ENCODE measurements at places on chromosomes 3 and 15. TPM values are rescaled to one million over a fixed set of nuclear protein-coding genes. Genes with fewer than 3 reads are reported as not detected.

DNA sequence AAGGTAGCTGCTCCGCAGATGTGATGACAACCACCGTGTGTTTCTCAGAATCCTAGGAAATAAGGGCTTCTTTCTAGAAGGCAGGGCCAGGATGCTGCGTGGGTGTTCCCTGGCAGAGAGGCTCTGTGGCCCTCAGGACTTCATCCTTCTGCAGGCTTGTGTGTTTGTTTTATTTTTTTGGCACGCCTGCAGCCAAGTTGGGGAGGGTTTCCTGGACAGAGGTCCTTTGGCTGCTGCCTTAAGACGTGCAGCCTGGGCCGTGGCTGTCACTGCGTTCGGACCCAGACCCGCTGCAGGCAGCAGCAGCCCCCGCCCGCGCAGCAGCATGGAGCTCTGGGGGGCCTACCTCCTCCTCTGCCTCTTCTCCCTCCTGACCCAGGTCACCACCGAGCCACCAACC lies at the start of gene CLEC3B:
Gene CLEC3B (plus strand): TSS at position 266 of the 400 bp plus-strand sequence. CDS start 60 bp downstream, at position 326.
- DNase-seq, result peak; percentile 29

DNA sequence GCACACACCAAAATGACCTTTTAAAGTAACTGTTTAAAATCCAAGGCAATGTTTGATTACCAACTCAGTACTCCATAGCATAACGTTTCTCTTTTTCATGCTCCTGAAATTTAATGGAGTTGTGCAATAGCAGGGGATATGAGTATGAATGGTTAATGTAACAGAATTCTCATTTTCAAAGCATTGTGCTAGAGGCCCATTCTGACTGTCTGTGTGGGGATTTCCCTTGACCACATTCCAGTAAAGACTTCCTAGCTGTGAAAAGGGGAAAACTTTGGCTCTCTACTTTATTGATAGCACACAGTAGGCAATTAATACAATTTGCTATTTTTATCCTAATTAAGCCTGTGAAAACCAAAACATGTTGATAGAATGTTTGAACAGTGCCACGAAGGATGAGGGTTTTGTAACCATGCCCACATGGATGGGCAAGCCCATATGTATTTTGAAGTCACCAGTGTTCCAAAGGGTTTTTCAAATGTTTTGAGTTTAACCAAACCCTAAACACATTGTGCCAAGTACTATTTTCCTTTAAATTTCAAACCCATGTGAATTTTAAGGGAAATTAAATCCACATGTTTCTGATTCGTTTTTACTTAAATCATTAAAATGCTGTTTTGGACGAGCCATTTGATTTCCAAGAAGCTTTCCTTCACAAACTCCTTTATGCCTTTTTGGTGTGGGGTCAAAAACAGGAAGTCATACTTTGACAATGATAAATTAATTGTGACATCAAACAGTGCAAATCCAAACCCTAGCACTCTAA lies 261.2 kb downstream of the SHOX2 start:
- no peak for DNase-seq

DNA sequence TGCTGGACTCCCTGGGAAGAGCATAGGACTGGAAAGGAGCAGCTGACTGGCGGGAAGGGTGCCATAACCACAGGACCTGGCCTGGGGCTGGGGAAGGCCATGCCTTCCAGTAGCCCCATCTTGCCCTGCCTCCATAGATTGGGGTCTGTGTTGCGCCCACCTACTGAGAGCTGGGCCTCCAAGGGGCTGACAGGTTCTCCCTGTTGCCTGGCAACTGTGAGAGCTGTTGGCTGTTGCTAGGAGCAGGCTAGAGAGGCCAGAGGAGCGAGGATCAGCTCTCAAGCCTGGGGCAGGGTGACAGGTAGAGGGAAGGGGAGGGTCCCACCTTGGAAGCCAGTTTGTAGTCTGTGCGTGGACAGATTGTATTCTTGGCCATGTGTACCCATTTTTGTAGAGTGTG lies 2.8 kb upstream of the GNAI2 start:
- DNase-seq, result no peak

- DNase-seq, result peak; percentile 79
These were observed 86.6 kb downstream of the LINGO1 start for GRCh38 chr15:77546050-77546501.

- DNase-seq, result no peak
These were observed 389.1 kb upstream of the PROK2 start for GRCh38 chr3:72174040-72174439.

DNA sequence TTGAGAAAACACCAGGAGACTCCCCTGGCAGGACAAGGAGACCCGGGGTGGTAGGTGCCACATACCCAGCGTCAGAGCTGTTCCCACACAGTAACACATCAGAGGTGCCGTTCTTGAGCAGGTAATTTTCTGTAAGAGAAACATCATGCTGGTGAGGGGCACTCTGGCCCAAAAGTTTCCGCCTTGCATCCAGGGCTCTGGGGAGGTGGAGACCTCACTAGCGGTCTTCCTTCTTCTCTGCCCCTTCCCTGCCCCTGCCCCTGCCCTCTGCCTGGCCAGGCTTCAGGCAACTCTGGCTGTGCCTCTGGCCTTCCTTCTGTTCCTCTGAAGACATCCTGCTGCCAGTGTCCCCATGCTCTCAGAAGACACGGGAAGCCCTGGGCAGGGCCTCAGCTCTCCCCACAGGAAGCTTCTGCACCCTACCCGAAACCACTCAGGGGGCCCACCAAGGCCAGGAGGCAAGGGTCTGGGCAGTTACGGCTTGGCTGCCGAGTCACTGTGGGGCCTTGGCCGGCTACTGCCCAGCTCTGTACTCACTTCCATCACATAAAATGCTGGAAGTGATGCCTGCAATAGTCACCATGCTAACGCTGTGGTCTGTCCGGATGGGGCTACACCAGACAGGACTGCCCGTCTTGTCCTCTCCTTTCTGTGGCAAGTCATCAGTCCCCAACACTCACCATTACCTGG lies 41.3 kb downstream of the SCN5A start:
- DNase-seq, result no peak

The PLS1 gene
- 20.1 TPM for total RNA-seq

DNA sequence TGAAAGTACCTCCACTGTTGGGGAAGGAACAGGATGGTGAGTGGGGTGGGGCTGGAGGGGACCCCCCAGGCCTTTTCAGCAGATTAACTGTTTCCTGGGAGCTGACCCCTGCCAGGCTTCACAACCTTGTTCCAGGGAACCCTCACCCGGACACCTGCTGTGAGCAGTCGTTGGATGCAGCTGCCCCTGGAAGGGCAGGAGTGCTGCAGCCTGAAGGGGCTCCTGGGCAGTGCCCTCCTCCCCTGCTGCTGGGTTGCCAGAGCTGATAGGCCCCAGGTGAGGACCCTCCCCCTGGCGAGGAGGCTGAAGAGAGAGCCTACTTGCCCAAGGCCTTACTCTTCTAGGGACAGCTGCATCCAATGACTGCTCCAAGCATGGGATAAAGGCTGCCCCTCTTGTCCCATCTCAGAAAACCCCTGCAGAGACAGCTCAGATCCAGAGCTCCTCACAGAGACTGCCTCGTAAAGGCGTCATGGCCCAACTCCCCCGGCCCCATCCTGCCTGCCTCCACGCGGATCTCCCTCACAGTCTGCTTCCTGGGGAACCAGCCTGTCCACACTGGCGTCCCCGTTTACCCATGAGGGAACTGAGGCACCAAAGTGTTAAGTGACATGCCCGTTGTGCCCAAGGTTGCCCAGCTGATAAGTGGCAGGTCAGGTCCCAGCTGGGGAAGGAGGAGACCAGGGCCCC lies 193.4 kb upstream of the LINGO1 start:
- DNase-seq, result no peak

The CHL1 gene
- not detected for total RNA-seq

The NR1I2 gene
- total RNA-seq, result 0.04 TPM

The FBN1 gene
- total RNA-seq, result 7.4 TPM

- no peak for DNase-seq
These were observed 9.8 kb upstream of the VPS8 start for GRCh38 chr3:184802150-184802549.

DNA sequence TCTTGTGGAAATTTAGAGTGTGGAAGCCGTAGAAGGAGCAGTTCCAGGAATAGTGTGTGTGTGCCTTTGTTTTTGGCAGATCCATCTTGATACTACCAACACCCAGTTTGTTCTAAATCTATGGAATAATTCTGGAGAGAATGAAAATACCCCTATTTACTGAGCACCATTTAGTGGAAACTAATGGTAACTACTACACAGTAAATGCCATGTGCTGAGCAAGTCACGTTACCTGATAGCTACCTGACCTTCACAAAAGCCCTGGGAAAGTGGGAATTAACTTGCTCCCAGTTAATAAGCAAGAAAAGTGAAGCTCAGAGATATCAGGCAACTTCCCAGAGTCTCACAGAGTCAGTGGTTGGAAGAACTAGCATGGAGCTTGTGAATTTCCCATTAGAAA lies 137.7 kb downstream of the ARPP21 start:
- DNase-seq, result no peak

GRCh38 chr3:123340336-123340735 lies 108.6 kb downstream of the ADCY5 start:
- DNase-seq, result no peak

The CRABP1 gene
- total RNA-seq, result not detected

The SPATA12 gene
- 0.47 TPM for total RNA-seq

The ANKUB1 gene
- not detected for total RNA-seq

- DNase-seq, result no peak
These were observed 138.7 kb upstream of the LRTM1 start for GRCh38 chr3:55066551-55067047.

DNA sequence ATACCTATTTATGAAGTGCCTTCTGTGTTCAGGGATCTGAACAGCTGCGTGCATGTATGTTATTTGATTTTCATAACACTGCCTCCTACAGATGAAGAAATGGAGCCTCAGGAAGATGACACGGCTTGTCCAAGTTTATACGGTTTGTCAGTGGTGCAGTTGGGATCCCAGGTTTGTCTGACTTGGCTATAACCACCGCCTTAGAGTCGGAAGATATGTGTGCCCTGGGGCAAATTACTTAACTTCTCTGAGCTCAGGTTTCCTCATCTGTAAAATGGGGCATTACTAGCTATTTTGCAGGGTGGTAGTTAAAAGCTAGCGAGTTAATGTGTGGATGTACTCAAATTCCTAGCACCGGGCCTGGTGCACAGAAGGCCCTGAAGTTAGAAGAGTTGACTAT lies 54.1 kb upstream of the ANP32A start:
- DNase-seq, result no peak

The FHIT gene
- total RNA-seq, result 1.2 TPM

DNA sequence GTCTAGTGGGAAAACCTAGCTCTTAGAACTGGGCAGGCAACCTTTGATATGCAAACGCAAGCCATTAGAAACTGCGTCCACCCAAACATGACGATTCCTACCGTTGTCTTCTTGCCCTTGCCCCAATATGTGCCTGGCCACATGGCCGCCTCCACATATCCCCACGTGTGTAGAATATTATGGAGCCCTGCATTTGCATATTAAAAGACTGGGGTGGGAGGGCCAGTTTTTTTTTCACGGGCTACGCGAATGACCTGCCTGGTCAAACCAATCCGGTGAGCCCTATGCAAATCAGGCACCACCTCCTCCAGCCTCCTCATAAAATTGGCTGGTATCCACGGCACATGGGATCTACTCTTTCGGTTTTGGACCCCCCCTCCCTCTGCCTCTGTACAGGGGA lies 381.0 kb upstream of the RGMA start:
- no peak for DNase-seq

GRCh38 chr3:149366941-149367840 lies 10.3 kb downstream of the TM4SF1 start:
- peak; percentile 99 for DNase-seq

The TTLL13 gene
- total RNA-seq, result not detected

GRCh38 chr3:152177757-152178156 lies 91.0 kb upstream of the MBNL1 start:
- DNase-seq, result no peak

- DNase-seq, result no peak
These were observed 3.9 kb downstream of the SCN5A start for GRCh38 chr3:38645601-38646000.

GRCh38 chr15:25055356-25056068 lies 100.7 kb downstream of the SNRPN start:
- DNase-seq, result no peak

The MINAR1 gene
- total RNA-seq, result 0.63 TPM

DNA sequence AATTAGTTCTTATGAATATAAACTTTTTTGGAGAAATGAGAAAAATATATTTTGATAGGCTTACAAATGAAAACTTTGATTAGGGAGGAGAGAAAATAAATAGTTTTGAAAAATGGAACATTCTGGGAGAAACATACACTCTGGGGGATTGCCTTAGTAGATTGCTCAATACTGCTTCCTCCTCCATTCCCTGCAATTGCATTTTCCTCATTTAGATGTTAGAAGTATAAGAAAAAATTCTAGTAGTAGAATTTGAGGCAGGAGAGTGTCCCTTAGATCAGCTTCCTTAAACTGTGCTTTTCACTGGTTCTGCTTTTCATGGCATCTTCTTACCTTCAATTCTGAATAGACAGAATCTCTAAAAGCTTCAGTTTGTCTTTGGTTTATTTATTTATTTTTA lies 46.2 kb upstream of the CTDSPL2 start:
- no peak for DNase-seq

DNA sequence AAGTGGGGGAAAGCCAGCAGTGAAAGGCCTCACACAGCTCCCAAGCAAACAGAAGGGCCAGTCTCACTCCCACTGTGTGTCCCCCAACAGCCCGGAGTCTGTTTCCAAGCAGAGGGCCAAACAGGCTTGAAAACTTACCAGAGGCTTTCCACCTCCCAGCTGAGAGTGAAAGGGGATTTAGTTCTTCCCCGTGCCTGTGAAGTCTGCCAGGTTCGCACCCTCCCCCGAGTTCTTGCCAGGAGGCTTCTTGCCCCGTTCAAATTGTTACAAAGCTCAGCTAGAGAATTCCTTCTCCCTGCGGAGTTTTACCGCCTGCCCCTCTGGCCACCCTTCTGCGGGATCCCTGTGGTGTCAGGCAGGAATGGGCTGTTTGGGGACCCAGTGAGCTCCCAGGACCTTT lies 68.0 kb upstream of the WNT7A start:
- no peak for DNase-seq

DNA sequence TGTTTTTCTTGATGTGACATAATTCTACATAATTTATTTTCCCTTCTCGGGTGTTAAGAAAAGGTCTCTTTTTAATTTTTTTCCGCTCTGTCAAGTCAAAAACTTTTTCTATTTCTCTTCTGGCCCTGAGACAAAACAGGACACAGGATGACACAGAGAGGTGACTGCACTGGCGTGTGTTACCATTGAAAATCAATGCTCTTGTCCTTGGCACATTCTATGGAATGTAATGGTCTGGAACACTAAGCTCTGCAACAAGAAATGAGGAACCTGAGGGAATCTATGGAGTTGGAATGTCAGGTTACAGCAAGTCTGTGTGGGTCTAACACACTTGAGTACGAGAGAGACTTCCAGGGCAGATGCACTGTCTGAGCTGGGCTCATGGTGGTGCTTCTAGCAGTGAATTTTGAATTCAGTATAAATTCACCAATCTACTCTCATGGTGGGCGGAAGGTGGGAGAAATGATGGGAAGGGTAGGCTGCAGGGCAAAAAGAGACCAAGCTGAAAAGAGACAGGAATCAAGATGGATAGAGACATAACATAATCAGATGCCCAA lies 508.3 kb downstream of the TUSC7 start:
- DNase-seq, result no peak

The KPNA4 gene
- 33.7 TPM for total RNA-seq

GRCh38 chr3:159928666-159929065 lies 60.0 kb upstream of the IL12A start:
- peak; percentile 97 for DNase-seq

Measured in PC-3 (cell line).